ENCODE measurements at places on chromosomes 11 and 22.

DNA sequence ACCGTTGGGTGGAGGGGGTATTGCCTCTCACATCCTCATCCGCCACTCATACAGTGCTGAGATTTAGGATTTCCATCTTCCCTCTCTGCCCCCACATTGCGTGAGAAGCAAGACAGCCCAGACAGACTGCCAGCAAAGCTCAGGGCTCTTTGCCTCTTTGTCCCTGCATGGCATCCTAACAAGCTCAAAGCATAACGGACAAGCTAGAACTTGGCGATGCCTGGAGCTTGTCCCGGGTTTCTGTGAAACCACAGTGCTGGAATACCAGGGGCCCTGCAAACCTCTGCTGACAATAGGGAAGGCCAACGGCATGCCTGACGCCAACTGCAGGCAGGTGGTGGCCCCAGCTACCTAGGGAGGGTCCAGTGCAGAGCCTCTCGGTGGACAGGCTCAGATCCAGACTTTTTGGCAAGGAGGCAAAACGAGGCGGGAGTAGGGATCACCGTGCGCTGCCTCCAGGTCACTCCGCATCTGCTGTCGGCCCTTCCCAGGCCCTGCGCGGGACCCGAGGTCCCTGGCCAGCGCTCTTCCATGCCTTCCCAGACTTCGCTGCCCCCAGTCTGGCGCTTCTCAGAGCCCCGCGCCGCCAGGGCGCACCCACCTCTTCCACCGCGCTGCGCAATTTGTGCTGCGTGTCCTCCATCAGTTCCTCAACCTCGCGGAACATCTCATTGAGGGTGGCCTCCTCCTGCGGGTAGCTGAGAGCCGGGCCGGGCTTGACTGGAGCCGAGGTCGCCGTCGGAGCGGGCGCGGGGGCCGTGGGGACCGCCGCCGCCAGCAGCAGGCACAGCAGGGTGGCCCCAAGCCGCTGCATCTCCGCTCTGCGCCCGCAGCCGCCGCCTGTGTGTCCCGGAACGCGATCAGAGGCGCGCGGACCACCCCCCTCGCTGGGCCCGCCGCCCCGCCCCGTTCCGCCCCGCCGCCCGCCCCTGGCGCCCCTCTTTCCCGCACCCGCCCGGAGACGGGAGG is at the start of gene DKK3:
DKK3 (minus strand) TSS at position 858 of the 969 bp plus-strand sequence; CDS start at position 814, 44 bp downstream.
- DNase-seq = no peak

GRCh38 chr11:35608502-35608901 is 9.8 kb upstream of the FJX1 start:
- no peak for DNase-seq

DNA sequence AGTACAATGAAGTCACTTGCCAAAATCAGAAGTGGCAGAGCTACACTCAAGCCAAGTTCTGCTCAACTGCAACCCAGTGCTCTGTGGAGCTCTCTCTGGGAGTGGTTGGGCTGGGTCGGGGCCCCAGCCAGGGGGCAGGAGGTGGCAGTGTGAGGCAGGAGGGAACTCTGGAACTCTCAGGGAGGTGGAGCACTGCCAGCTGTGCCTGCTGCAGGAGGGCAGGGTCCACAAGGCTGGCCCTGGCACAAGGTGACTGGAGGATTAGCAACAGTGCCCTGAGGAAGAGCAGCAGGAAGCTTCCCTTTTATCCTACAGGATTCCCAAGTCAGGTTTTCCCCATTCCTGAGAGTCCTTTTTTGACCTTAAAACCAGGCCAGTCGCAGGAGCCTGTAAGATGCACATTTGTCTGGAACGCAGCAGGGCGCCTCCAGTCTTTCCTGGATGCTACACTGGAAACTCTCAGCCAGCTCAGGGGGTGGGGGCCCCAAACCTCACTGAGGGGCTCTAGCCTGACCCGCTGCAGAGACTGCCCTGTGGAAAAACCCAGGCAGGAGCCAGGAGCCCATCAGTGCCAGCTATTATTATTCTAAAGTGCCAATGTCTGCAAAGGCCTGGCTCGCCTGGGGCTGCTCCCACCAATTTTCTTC is 31.8 kb downstream of the DKK3 start:
- no peak for DNase-seq

DNA sequence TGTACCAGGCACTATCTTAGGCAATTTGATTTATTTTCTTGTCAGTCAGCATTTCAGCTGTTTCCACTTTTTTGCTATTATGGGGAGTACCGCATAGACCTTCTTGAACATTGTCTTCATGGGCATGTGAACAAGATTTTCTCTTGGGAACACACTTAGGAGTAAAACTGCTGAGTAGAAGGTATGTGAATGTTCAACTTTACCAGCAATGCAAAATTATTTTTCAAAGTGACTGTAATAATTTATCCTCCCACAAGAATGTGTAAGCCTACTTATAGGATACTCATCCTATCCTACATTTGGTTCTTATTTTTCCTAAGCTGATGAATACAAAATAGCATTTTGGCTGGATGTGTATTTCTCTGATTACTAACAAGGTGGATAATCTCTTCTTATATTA is 132.0 kb upstream of the NAV2 start:
- no peak for DNase-seq

GRCh38 chr22:41862530-41863266 is 29.8 kb downstream of the SREBF2 start:
- DNase-seq = no peak

- DNase-seq = peak; percentile 96
These were observed 3.0 kb downstream of the INPPL1 start for GRCh38 chr11:72227316-72228228.

- no peak for DNase-seq
These were observed 29.9 kb downstream of the SERPIND1 start for GRCh38 chr22:20803696-20804324.

DNA sequence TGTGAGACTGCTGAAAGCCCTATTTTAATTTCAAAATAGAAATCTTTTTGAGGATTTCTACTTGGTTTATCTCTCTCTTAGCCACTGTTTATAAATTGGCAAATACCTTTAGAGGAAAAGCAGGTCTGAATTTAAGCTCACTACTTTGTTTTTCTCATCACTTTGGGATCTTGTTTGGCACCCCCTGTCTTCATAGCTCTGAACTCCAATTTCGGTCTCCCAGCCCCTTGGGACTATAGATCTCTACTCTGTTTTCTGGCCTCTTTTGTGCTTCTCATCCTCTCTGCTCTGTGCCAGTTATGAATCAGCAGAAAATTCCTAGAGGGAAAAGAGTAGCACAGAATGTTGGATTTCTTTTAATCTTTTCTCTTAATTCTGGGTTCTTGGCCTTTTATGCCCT is 118.3 kb downstream of the CYP2R1 start:
- DNase-seq = no peak

GRCh38 chr11:20438637-20439036 is 51.1 kb downstream of the PRMT3 start:
- no peak for DNase-seq

DNA sequence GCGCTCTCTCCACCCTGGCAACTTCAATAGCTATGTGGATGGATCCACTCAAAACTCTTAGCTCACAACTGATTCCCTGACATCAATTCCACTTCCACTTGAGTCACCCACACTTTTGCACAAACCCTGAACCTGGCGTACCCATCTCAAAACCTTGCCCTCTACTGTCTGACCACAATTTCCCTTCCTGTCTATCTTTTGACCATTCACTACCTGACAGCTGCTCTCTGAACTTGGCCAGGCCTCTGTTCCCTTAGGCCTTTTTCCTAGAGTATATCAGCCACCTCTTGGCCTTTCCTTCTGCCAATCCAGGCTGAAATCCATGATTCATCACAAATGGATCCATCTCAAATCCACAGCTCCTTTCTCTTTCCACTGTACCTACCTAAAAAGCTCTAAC is 106.0 kb downstream of the RPL27A start:
- DNase-seq = no peak

- no peak for DNase-seq
These were observed 11.4 kb downstream of the RTN4R start for GRCh38 chr22:20256551-20257211.

GRCh38 chr22:24384131-24384530 is 43.3 kb upstream of the ADORA2A start:
- DNase-seq = no peak

DNA sequence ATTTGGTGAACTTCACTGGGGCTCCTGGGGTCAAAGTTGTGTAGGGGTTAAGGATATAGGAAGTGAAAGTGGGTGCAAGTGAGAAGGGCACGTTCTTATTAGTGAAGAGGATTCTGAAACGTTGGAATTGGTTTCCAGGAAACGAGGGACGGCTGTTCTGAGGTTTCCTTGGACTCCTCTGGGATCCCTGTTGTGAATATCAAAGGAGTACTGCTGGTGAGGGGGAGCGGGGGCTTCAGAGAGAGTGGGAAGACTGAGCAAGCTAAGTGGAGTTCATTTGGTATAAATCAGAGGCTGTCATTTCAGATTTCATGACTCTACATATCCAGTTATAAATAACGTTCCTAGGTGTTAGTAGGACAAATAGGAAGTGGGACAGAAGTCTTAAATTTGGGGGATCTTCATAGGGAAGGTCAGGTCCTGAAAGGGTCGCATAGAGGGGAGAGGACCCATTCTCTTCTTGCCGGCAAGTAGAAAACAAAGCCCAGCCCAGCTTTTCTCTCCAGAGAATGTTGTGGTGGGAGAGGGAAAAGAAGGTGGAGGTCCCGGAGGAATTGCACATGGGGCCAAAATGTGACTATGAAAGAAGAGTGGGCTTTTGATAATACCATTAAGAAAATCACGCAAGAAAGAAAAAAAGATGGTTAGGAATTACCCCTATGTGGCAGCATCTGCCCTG is 1.1 kb upstream of the NELL1 start:
- DNase-seq = no peak

- DNase-seq = no peak
These were observed 91.0 kb downstream of the CCDC83 start for GRCh38 chr11:85946221-85946620.

DNA sequence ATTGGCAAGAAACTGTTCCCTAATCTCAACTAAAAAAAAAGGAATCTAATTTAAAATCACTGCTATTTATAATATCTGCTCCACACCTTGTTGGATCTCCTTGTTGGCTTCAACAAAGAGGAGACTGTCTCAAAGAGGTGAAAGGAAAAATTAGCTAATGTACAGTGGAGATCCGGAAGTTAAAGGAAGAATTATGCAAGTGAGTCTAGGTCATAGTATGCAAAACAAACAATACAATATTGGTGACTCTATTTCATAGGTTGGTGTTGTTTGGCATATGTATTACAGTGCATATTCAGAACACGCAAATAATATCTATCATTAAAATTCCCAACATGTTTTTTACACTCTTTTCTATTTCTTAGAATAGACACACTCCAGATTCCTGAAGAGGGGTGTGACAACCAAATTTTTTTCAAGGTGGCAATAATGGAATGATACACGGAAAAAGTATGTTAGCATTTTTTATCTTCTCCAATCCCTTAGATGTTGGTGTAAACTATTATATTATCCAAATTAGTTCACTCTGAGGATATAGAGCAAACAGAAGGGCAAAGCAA is 685.3 kb downstream of the KCNA4 start:
- DNase-seq = no peak

- no peak for DNase-seq
These were observed 403.6 kb downstream of the TBC1D22A start for GRCh38 chr22:47166033-47166404.

DNA sequence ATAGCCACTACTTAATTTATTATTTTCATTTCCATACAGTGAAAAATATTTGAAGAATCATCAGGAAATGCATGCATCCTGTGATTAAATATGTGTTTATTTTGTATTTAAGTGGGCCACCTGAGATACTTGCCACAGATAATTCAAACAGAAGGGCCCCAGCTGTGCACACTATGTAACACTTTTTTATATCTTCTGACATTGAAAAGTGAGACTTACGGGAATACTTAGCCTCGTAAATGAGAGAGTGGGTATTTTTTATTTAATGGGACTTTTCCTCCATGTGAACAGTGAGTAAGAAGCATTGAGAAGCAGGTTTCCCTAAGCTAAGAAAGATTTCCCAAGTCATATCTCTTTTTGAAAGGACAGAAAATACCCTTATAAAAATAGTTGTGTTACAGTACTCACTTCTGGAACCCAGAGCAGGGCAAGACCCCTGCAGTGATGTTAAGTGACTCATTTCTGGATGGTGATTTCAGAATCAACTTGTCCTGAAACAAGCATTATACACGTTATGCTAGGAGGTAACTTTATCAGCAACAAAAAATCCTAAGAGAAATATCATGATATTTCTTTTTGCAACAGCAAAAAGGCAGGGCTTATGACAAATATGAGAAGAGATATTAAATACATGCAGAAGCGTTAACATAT is 478.1 kb upstream of the CHORDC1 start:
- no peak for DNase-seq

GRCh38 chr22:30890686-30891442 is 77.7 kb downstream of the MORC2 start:
- DNase-seq = no peak

GRCh38 chr11:3135481-3136440 is 29.3 kb downstream of the OSBPL5 start:
- no peak for DNase-seq

- DNase-seq = no peak
These were observed 65.8 kb downstream of the ST3GAL4 start for GRCh38 chr11:126421271-126421671.

GRCh38 chr11:13884158-13884799 is 78.2 kb upstream of the SPON1 start:
- no peak for DNase-seq

DNA sequence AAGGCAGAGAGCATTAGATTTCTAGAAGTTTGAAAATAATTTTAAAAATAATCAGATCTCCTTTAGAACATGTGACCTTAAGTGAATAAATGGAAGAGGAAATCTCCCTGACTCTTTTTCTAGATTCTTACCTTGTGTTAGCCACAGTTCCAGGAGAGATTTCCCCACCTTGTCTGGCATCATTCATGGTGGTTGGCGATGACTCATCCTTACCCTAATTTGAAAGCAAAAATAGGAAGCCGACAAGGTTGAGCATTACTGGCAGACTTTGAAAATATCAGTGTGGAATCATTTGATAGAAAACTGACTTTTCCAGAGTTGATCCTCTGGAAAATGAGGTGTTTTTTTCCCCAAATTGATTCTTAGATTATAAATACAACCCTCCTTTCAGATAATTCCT is 48.1 kb downstream of the CNTN5 start:
- no peak for DNase-seq

- DNase-seq = no peak
These were observed 58.9 kb upstream of the THY1 start for GRCh38 chr11:119481667-119482400.

GRCh38 chr11:12723421-12724300 is 49.4 kb downstream of the TEAD1 start:
- no peak for DNase-seq

- no peak for DNase-seq
These were observed 15.1 kb upstream of the CAPRIN1 start for GRCh38 chr11:34036456-34036855.

GRCh38 chr11:30861064-30861463 is 274.9 kb upstream of the MPPED2 start:
- no peak for DNase-seq

DNA sequence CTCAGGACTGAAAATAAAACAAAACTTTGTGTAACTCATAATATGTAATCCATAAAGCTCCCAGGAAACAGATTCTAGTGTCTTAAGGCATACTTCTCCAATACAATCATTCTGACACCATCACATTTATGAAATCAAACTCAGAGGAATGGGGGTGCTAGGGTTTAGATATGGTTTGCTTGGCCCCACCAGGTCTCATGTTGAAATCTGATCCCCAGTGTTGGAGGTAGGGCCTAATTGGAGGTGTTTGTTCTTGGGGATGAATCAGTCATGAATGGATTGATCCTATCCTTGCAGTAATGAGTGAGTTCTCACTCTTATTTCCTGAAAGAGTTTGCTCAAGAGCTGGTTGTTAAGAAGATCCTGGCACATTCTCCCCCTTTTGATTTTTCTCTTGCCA is 380.9 kb downstream of the ETS1 start:
- no peak for DNase-seq
